Activated CD4-positive, alpha-beta T cell treated with anti-CD3 and anti-CD28 coated beads, Interleukin-2, amount 50 U/mL, for 48 hours (primary cell): ENCODE measurements at places on chromosomes 2 and 18.

DNA sequence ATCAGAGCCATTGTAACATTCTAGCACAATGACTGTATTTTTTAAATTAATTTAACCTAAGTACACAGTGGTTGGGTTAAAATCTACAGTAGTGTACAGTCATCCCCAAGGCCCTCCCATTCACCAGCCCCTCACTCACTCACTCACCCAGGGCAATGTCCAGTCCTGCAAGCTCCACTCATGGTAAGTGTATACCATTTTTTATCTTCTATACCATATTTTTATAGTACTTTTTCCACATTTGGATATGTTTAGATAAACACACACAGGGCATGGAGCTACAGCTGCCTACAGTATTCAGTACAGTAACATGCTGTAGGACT, 72.1 kb downstream of the COPS8 start:
- DNase-seq, result no peak

- no peak for DNase-seq
These were observed 24.2 kb upstream of the RHOB start for GRCh38 chr2:20422402-20423271.

GRCh38 chr2:209619782-209620181, 151.8 kb upstream of the UNC80 start:
- no peak for DNase-seq

- peak; percentile 9 for DNase-seq
These were observed 175.8 kb upstream of the PIEZO2 start for GRCh38 chr18:11324956-11325882.

DNA sequence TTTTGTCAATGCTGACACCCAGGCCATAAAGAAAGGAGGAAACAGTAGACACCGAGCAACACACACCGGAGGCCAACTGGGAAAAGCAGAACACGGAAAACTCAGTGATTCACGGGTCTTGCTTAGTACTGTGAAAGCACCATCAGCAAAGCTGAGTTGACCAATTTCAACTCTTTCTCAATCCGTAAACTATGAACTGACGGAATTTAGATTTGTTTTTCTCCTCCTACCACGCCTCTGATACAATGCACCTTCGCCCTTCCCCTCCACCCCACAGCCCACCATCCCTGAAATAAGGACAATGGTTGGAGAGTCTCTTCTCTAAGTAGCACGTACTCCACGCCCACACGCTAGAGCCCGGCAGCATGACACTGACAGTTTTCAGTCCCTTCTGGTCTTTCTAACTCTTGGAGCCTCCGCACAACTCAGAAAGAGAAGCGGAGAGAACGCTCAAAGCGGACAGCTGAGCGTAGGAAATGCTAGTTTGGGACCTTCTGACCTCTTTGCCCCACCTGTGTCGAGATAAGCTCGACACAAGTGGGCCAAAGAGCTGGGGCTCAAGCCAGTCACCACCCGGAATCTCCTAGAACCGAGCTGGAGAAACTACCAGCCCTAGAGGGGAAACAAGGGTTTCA, 669 bp downstream of the LNPK start:
- peak; percentile 64 for DNase-seq

DNA sequence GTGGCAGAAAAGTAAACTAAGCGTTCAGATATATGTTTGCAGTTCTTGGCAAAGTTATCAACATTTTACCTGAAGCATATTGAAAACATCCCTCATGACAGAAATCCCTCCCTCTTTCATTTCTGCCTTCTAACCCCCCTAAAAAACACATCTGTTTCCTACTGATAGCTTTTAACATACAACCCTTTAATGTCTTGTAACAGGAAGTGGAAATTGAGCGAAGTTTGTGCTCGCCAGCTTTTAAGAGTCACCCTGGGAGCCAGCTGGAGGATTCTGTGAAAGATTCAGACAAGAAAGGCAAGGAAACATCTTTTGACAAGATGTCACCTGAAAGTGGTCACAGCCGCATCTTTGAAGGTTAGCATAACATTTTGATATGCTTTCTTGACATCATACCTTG, 247.4 kb downstream of the XIRP2 start:
- no peak for DNase-seq

DNA sequence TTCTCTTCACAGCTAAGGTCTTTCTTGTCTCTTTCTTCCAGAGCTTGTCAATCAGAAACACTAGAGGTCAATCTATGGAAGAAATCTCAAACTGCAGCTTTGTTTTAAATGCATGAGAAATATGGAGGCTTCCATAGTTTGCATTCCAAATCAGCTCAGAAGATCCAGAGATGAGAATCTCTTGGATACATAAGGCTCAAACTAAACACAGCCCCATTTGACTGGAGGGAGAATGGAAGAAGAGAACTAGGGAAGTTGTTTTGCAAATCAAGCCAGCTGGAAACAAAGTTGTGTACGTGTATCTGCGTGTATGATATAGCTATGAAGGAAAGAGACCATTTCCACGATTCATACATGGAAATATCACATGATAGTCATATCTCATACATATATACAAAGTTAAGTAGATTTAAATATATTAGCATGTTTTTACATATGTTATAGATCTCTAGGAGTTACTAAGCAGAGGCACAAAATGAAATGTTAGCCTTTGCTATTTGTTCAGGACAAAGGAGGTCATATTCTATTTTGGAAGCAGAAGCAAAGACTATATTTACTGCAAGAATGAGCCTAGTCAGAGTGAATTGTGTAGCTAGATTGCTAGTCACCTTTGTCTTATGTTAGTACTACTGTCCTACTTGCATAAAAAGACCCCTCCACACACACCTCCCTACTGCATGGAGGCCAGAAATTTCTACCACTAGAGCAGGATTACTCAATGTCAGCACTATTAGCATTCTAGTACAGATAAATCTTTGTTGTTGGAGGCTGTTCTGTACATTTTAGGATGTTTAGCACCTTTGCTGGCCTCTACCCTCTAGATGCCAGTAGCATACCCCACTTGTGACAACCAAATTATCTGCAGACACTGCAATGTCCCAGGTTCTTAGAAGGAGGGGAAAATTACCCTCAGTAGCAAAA, 303.5 kb upstream of the CHAC2 start:
- DNase-seq, result no peak

- DNase-seq, result peak; percentile 63
These were observed 30.7 kb downstream of the CAMKMT start for GRCh38 chr2:44392338-44392943.

DNA sequence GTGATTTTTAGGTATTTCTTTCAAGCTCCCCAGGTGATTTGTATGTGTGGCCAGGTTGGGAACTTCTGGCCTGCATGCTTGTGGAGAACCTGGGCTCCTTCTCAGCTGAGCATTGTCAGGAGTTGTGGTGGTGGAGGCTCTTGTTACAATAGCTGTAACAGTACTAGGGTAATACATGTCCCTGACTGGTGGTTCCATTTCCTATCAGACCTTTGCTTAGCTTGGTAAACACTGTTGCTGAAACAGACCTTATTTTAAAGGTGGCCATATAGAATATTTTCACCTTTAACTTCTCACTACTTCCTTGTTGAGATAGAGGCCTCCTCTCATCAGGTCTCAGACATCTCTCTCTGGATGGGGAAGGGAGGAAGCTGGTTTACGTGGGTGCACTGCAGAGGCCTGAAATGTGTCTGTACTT, 79.2 kb downstream of the SETBP1 start:
- peak; percentile 18 for DNase-seq

- DNase-seq, result no peak
These were observed 53.8 kb upstream of the CCDC68 start for GRCh38 chr18:55013086-55013485.

- DNase-seq, result no peak
These were observed 119.9 kb downstream of the TFCP2L1 start for GRCh38 chr2:121165038-121165542.
